ENCODE measurements at places on chromosomes 13 and 19.

- peak; percentile 72 for DNase-seq
These were observed 5.5 kb upstream of the IFI30 start for GRCh38 chr19:18167975-18168645.

GRCh38 chr13:99895444-99896368 is 75.9 kb downstream of the ZIC5 start:
- DNase-seq, result no peak

GRCh38 chr13:42732073-42732472 is 49.3 kb upstream of the FAM216B start:
- no peak for DNase-seq

DNA sequence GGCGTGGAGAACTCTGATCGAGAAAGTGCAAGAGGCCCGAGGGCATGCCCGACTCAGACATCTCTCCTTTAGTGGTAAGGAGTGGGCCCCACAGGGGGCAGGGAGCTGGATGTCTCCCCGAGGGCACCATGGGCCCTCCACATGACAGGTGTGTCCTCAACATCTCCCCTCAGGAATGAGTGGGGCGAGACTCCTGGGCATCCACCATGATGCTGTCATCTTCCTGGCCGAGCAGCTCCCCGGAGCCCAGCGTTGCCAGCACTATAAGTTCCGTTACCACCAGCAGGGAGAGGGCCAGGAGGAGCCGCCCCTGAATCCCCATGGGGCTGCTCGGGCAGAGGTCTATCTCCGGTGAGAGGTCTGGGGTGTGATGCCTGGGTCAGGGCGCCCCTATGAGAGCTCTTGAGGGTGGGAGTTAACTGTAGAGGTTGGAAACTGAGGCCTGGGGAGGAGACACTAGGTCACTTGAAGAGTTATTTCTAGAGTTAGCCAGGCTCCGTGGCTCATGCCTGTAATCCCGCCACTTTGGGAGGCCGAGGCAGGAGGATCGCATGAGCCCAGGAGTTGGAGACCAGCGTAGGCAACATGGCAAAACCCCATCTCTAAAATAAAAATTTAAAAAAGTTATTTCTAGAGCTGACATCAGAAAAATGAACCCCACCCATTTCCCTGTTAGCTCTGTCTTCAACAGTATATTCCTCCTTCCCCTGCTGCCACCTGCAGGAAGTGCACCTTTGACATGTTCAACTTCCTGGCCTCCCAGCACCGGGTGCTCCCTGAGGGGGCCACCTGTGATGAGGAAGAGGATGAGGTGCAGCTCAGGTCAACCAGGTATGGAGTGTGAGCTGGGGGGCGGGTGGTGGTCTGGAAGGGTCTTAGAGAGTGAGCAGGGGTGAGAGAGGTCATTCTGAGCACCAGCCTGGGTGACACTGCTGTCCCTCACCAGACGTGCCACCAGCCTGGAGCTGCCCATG is 5.1 kb downstream of the IGFLR1 start:
- DNase-seq, result no peak

GRCh38 chr19:15836330-15837220 is 21.1 kb upstream of the OR10H1 start:
- DNase-seq, result peak; percentile 97

GRCh38 chr13:31919971-31920726 is 111.4 kb upstream of the FRY start:
- DNase-seq, result no peak

DNA sequence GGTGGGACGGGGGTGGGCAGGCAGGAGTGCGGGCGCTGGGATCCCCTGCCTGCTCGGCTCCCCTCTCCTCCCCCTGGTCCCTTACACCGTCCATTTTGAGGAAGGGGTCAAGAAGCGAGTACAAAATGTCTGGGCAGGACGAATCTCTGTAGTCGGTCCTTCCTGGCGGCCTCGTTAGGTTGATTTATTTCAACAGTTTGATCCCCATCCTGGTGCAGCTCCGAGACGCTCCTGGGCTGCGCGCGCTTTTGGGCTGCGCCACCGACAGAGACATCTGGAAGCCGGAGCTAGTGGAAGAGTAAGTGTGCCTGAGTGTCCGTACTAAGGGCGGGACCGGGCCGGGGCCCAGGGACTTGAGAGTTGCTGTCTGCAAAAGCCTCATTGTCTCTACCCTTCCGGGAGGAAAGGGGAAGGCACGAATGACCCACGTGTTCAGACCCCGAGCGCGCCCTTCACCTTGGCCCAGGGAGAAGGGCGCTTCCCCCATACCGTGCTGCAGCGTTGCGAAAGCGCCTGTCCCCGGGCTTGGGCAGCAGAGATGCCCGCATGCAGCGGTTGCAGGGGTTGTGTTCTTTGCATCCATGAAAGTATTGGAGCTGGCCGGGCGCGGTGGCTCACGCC is 1.8 kb downstream of the ZNF114 start:
- no peak for DNase-seq

DNA sequence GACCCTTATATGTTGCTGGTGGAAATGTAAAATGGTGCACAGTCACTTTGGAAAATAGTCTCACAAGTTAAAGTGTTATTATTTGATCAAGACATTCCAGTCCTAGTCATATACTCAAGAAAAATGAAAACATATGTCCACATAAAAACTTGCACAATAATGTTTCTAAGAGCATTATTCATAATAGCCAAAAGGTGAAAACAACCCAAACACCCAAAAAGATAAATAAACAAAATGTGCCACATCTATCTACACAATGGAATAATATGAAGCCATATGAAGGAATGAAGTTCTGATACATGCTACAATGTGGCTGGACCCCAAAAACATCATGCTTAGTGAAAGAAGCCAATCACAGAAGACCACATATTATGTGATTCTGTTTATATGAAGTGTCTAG is 14.4 kb upstream of the AKAP8 start:
- DNase-seq, result no peak

- no peak for DNase-seq
These were observed 215.1 kb upstream of the ZNF507 start for GRCh38 chr19:32130332-32130731.

DNA sequence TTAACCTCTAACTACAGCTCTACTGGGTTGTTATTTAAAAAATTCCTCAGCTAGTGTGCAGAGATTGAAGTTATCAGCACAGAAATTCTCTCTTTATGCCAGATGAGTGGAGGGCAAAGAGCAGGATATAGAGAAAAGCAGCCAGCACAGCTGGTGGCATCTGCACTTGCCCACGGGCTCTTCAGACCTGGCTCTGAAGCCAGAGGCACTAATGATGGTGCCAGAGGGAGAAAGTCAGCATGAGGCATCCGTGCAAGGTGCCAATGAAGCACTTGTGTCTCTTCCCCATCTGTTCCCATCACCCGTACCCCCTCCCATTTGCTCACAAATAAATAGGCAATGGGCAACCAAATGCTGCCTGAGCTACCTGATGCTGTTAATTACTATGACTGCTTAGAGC is 138.9 kb downstream of the OLFM4 start:
- no peak for DNase-seq

GRCh38 chr19:45501730-45502014 is 3.4 kb downstream of the PPM1N start:
- no peak for DNase-seq

DNA sequence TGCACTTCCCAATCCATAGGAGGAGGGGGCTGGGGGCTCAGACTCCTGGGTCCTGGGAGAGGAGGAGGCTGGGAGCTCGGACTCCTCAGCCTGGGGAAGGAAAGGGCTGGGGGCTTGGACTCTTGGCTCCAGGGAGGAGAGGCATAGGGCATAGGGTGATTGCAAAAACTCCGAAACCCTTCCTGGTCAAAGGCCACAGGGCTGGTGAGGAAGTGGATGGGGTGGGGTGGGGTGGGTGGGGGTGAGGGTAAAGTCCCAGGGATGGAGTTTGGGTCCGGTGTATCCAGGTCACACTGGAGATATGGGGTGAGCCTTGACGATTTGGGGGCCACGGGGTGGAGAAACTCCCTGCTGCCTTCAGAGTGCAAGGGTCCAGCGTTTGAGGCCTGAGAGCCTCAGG is 2.8 kb downstream of the MYH14 start:
- no peak for DNase-seq
